ENCODE measurements at places on chromosomes 1 and 21. TPM values are rescaled to one million over a fixed set of nuclear protein-coding genes. Genes with fewer than 3 reads are reported as not detected.

GRCh38 chr1:47810964-47811682 is 186.1 kb downstream of the TRABD2B start:
- H3K36me3 ChIP-seq = no peaks in the 10 kb centered on the region
- peaks cover 11% of the 10 kb centered on the region for H3K4me1 ChIP-seq
- H3K4me3 ChIP-seq = no peak overlapping the region
- DNase-seq = peak; percentile 47
- H3K27me3 ChIP-seq = no peaks in the 10 kb centered on the region
- no peak overlapping the region for H3K27ac ChIP-seq

GRCh38 chr1:214281021-214281719 is at the start of gene SMYD2:
Gene SMYD2, plus strand, starts transcription at chr1:214281159. Its CDS starts 96 bp downstream, at chr1:214281255.
- H3K4me3 ChIP-seq = peak within 1 kb of the TSS; percentile 83
- peak; percentile 92 for DNase-seq
- H3K27me3 ChIP-seq = no peaks in the 10 kb centered on the region
- no peaks in the 10 kb centered on the region for H3K36me3 ChIP-seq
- H3K4me1 ChIP-seq = peaks cover 36% of the 10 kb centered on the region
- peak within 1 kb of the TSS; percentile 92 for H3K27ac ChIP-seq

DNA sequence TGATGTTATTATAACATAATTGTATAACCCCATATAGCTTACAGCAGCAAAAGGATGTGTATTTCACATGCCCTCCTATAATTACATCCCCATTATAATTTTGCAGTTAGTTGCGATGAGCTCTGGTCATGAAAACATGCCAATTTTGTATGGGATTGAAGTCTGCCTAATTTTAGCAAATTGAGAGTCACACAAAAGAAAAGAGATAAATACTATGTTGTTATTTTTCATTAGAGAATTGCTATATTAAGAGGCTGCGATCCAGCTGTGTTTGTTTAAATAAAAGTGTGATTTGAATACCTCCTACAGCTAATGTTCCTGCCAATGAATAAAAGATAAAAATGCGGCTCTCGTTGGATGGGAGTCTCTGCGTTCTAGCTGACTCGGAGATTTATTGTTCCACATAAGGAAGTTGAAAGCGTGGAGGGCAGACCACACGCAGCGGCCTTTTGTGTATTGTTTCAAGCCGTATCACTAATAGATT is 461.0 kb upstream of the NFIA start:
- H3K4me1 ChIP-seq = no peaks in the 10 kb centered on the region
- no peak overlapping the region for H3K27ac ChIP-seq
- no peaks in the 10 kb centered on the region for H3K36me3 ChIP-seq
- H3K27me3 ChIP-seq = no peaks in the 10 kb centered on the region
- peak; percentile 59 for DNase-seq

PLEKHN1 gene
- 0.45 TPM for total RNA-seq

CLCA4 gene
- total RNA-seq = not detected

GRCh38 chr1:183571678-183572268 is 18.5 kb downstream of the NCF2 start:
- H3K27ac ChIP-seq = no peak overlapping the region
- peaks cover 15% of the 10 kb centered on the region for H3K4me1 ChIP-seq
- no peak overlapping the region for H3K4me3 ChIP-seq
- H3K36me3 ChIP-seq = no peaks in the 10 kb centered on the region

DNA sequence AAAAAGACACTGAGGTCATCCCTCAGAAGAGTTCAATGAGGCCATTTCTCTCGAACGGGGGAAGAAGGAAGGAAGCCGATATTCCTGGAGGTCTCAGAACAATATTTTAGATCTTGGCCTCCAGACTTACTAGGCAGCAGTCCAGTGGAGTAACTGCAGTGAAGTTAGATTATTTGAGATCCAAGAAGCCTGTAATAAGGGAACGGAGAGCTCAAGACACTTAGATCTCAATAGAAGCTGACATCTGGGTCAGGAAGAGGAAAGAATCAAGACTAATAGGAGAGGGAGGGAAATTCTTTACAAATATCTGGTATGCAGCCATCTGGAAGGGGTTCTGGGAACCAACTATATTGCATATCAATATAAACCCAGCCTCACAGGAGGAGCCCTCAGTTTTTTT is 13.6 kb upstream of the ENAH start:
- no peaks in the 10 kb centered on the region for H3K36me3 ChIP-seq
- no peak overlapping the region for H3K4me3 ChIP-seq
- no peak for DNase-seq
- no peaks in the 10 kb centered on the region for H3K27me3 ChIP-seq
- H3K4me1 ChIP-seq = no peaks in the 10 kb centered on the region

DNA sequence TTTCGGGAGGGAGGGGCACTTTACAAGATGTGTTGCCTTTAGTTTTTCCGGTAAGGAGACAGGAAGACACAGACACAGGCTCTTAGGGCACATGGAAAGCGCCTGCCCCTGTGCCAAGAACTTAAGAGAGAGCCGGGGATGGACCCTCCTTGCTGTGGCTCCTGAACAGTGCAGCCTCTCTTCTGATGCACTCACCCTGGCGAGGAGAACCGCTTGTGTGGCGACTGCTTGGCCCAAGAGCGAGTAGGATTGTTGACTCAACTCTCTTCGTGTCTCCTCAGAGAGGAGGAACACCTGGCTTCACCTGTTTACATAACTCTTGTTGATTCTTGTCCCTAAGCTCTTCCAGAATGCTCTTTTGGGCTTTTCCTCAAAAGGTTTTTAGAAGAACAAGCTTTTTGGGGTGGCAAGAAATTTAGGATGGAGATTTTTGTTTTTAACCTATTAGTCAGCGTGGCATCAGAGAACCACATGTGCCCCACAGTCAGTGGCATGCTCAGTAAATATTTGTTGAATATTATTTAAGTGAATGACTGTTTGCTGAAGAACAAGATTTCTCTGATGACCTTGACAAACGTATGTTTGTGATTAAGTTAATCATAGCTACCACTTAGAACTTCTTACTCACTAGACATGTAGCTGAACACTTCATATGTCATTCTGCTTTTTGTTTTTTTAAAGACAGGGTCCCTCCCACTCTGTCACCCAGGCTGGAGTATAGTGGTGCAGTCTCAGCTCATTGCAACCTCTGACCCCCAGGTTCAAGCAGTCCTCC is 60.6 kb downstream of the NFIA start:
- no peaks in the 10 kb centered on the region for H3K27me3 ChIP-seq
- H3K4me3 ChIP-seq = no peak overlapping the region
- no peaks in the 10 kb centered on the region for H3K36me3 ChIP-seq
- DNase-seq = no peak
- H3K4me1 ChIP-seq = peaks cover 34% of the 10 kb centered on the region

CLDN17 gene
- total RNA-seq = not detected

DNA sequence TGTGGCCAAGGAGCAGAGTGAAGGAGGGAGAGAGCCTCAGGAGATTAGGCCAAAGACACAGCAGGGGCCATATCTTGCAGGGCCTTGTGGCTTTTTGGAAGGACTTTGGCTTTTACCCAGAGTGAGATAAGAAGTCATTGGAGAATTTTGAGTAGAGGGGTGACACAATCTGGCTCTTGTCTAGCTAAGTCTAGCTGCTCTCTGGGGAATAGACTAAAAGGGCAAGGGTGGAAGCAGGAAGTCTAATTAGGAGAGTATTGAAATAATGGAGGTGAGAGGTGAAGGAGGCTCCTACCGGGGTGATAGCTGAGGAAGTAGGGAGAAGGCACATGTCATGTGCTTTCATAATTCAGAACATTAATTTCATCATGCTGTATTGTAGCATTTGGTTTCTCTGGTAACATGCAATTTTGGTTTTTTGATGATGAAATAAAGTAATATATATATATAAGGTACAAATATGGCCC is 34.3 kb upstream of the KCNA3 start:
- no peaks in the 10 kb centered on the region for H3K27me3 ChIP-seq
- no peak overlapping the region for H3K4me3 ChIP-seq
- H3K4me1 ChIP-seq = no peaks in the 10 kb centered on the region
- no peaks in the 10 kb centered on the region for H3K36me3 ChIP-seq
- DNase-seq = no peak

- no peaks in the 10 kb centered on the region for H3K27me3 ChIP-seq
Measured at GRCh38 chr1:234845097-234845660, 235.2 kb upstream of the IRF2BP2 start.

DNA sequence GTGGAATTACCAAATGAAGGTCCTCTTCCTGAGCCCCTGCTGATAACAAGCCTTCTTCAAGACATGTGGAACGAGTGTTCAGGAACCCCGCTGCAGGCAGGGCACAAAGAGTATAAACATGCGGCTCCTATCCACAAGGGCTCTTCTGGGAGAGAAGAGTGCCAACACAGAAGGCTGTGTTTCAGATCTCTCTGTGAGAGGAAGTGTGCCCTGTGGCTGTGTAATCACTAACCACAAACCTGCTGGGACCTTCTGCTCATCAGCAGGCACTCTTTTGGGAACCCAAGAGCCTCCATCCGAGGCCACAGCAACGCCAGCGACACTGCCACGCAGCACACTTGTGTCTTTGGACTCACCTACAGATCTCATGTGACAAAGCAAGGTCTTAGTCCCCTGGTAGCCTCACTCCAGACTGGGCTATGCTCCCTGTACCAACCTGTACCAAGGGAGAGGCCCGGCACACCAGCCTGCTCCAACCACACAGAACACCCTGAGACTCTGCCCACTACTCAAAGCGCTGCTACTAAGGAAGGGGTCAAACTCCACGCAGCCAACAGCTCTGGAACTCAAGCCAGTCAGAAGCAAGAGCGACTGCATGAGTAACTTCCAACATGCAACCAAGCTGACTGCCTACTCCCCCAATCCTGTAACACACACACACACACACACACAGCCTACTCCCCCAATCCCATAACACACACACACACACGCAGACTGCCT is 7.8 kb downstream of the PTTG1IP start:
- peak overlapping the region; percentile 76 for H3K27ac ChIP-seq
- no peak overlapping the region for H3K4me3 ChIP-seq
- no peaks in the 10 kb centered on the region for H3K27me3 ChIP-seq
- H3K4me1 ChIP-seq = peaks cover 89% of the 10 kb centered on the region

ATXN7L2 gene
- 4.0 TPM for total RNA-seq

GRCh38 chr1:115685029-115685705 is 43.4 kb downstream of the VANGL1 start:
- no peak overlapping the region for H3K27ac ChIP-seq
- no peaks in the 10 kb centered on the region for H3K4me1 ChIP-seq
- H3K27me3 ChIP-seq = no peaks in the 10 kb centered on the region
- peaks cover 73% of the 10 kb centered on the region for H3K36me3 ChIP-seq
- DNase-seq = no peak

GRCh38 chr1:109643385-109644230 is 12.3 kb upstream of the GSTM4 start:
- no peaks in the 10 kb centered on the region for H3K36me3 ChIP-seq
- DNase-seq = peak; percentile 90
- no peaks in the 10 kb centered on the region for H3K27me3 ChIP-seq
- H3K4me1 ChIP-seq = peaks cover 25% of the 10 kb centered on the region
- no peak overlapping the region for H3K27ac ChIP-seq

DNA sequence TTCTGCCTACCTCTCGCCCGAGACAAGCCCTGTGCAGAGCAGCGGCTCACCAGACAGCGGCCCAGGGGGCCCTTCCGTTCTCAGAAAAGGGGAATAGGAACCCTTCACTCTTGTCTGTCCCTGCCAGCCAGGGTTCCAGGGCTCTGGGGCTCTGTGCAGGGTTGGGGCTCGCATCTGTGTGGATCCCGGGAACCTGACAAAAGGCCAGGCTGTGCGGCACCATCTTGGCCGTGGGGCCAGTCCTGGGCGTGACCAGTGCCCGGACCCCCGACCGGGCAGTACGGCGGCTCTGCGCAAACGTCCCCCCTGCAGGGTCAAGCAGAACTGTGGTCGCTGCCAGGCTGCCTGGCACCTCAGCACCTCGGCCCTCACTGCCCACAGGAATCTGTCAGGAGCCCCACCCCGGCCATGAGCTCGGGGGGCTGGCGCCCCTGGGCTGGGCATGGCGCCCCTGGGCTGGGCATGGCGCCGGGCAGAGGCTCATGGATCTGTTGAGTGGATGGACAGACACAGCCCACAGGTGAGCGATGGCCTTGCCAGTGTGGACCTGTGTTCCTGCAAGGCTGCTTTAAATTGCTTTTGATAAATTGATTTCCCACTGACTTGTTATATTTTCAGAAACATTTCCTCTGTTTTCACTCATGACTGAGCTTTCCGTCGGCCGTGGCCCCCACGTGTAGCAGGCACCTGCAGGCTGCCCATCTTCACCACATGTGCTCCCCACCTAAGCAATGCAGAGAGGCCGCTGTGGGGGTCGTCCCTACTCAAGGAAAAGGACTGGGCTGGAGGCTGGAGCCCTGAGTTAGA is 59.0 kb downstream of the SLX9 start:
- peaks cover 2% of the 10 kb centered on the region for H3K27me3 ChIP-seq
- H3K27ac ChIP-seq = peak overlapping the region; percentile 4
- H3K36me3 ChIP-seq = no peaks in the 10 kb centered on the region
- H3K4me3 ChIP-seq = no peak overlapping the region
- no peak for DNase-seq

DNA sequence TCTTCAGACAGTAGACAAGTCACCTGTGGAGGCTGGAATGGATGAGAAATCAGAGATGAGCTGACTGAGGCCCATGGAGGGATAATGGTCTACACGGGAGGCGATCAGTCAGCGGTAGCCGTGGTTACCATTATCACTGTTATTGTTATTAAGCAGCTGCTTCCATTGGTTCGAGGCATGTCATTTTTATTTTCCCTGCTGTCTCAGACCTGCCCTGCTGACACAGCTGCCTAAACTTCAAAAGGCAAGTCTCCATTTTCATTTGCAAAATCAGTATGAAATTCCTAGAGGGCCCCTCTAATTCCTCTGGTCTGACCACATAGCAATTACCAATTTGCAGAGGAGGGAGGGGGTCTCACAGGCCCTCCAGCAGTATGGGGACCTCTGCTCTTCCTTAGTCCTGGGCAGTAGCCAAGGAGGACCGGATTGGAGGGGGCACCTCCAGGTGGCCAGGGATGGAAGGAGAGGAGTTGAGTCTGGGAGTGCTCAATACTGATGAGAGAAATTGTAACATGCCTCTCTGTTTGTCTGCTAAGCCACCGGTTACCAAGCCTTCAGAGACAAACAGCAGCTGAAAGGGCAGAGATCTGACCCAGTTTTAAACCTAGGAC is 184.2 kb downstream of the TRABD2B start:
- DNase-seq = no peak
- H3K36me3 ChIP-seq = no peaks in the 10 kb centered on the region

DNA sequence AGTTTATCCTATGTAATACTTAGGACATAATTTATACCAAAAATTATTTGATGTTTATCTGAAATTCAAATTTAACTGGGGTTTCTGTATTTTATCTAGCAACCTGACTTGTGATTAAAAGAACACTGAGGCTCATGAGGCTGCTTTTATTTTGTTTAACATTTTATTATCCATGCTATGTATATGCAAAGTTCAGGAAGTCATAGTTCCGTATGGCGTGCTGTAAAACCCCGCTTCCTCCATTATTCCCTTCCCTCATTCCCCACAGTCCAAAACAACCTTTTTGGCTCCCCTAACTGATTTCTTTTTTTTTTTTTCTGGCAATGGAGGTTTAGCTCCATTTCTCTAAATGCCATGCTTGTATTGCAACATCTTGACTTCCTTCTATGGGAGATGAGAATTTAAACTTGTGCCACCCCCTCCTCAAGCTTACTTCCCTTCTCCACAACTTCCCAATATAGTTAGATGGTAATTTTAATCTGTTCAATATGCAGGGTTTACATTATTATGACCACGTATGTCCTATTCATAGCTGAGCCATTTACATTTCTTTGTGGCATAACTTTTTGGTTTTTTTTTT is 138.0 kb upstream of the DNAH14 start:
- no peak overlapping the region for H3K4me3 ChIP-seq
- H3K4me1 ChIP-seq = no peaks in the 10 kb centered on the region

Measured in stomach (tissue), 19 donors.